ENCODE measurements at places on chromosomes 4 and X.

GRCh38 chr4:5112333-5113095 is 61.2 kb downstream of the STK32B start:
- DNase-seq, result no peak

DNA sequence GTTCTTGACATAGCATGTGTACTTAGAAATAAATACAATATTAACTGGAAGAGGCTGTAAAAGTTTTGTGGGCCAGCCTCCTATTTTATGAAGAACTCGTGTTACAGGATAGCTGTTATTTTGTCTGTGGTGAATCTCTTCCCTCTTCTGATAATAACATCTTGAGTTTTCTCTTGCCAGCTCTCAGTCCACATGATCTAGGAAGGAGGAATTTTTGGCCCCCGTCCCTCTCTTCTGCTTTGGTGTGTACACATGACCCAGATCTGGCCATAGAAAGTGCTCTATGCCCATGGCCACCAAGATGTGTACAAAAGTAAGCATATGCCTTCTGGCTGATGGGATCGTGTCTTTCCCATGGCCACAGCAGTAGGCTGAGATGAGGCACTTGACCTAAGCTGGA is 108.0 kb upstream of the LEF1 start:
- no peak for DNase-seq

DNA sequence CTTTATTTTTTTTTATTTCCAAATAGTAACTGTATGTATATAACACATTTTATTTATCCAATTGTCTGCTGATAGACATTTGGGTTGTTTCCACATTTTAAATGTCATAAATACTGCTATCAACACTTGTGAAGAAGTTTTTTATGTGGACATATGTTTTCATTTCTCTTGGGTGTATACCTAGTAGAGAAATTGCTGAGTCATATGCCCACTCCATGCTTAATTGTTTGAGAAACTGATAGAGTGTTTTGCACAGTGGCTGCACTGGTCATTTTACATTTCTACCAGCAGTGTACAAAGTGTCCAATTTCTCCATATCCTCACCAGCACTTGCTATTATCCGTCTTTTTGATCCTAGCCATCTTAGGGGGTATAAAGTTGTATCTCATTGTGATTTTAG is 567.8 kb downstream of the GBA3 start:
- no peak for DNase-seq

DNA sequence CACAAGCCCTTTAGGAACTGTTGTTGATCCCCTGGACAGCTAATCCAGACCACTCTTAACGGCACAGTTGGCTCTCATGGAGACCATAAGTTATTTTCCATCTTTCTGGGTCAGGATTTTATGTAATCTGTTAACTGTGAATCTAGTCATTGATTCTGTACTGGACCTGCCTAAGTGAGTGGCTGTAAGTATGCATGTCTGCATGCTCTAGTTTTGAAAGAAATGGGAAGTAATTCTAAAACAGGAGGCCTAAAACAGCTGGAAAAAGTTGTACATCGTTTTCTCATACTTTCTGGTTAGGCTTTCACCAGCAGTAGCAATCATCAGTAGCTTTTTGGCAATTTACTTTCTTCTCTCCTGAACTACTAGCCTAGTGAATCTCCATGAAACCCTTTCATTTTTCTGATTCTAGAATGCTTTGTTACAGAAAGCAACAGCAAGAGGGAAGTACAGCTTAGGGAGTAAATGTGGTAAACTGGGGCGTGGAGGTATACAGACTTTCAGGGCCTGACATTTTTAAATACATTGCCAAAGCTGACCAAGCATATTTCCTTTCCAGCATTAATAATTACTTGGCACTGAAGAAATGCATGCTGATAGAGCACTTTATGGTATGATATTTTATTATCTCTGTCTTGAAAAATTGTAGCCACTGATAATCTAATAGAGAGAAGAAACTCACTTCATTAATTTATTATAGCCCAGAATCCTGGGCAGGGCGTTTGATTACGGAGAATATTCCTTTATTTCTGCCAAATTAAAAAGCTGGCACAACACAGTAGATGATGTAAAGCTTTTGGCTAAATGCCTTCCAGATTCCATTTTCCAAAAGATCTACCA is 202.7 kb downstream of the BANK1 start:
- DNase-seq, result no peak

DNA sequence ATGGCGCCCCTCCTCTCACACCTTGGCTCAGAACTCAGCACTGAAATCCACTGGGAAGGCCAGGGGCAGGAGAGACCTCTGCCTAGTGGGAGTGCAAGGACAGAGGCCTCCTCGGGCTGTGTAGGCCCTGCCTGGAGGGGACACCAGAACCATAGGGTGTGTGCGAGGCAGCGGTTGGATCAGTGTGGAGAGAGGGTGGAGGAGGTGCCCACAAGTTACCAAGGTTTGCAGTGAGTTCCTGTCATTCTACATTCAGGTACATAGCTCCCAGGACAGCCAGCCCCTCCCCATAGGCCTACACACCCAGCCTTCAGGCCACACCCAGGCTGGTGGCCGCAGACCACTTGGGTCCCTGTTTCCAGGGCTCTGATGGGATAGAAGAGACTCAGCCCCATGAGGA is 19.2 kb upstream of the SPON2 start:
- no peak for DNase-seq

DNA sequence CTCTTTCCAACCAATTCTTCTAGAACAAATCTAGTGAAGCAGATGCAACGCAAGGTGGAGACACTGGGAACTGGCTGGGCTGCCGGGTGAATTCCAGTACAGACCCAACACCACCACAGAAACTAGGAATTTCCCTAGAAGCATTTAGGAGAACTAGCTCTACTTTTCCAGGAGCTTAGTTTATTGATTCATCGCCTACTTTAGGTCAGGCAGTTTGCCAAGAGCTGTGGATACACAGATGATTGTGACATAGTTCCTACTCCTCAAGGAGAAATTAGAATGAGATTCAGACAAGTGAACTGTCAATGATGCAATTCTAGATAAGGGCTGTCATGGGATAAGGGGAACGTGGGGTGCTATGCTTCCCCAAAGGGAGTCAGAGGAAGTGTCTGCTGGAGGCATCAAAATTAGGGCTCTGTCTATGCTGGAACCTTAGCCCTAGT is 350.0 kb downstream of the CAMK2D start:
- no peak for DNase-seq

DNA sequence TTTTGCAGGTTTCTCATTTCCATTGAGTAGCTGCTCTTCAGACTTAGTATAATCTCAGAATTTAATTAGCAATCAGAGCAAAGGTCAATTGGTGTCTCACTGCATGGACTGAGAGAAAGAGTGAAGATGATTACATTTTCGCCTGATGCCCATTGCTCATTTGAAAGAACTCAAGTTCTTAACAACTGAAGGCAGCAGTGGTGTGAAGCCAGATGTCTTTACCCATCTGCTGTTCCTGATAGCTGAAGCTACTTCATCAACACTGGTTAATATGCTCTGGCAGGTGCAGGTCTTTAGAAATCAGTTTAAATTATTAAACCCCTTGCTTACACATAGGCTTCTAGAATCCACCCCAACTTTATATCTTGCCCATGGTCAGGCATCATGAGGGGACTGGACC is 64.5 kb upstream of the FRAS1 start:
- no peak for DNase-seq

GRCh38 chrX:150119323-150119722 is 181.0 kb upstream of the EOLA2 start:
- no peak for DNase-seq
